ENCODE measurements at places on chromosomes 2 and 18.

DNA sequence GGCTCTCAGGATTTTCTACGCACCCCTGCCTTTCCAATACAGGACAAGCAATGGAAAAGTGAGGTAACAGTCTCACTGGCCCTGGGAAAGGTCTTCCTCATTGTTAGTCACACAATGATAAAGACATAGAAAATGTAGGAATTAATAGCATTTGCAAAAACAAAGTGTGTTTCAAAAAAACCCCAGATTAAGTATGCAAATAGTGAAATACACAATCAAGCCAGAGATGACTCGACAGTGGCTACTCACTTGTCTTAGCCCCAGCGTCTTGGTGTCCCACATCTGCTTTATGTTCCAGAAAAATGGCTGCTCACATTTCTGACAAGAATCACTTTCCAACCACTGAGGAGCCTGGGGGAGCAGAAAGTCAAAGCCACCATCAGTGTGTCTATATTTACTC is 47.0 kb upstream of the AP1S3 start:
- no peak for DNase-seq

DNA sequence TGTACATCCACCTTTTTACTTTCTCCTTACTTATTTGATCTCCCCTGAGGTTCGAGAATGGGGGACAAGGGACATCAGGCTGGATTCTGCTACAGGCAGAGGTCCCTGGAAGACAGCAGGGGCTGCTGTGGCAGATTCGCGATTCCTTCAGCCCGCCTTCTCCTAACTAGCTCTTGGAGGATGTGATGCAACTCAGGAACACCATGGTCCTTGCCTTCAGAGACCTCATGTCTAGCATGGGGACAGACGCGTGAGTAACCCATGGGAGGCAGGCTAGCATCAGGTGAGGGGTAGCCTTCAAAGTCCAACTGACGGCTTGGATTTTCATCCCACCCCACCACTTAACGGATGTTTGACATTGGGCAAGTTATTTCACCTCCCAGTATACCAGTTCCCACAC is 869 bp upstream of the TCF23 start:
- no peak for DNase-seq

DNA sequence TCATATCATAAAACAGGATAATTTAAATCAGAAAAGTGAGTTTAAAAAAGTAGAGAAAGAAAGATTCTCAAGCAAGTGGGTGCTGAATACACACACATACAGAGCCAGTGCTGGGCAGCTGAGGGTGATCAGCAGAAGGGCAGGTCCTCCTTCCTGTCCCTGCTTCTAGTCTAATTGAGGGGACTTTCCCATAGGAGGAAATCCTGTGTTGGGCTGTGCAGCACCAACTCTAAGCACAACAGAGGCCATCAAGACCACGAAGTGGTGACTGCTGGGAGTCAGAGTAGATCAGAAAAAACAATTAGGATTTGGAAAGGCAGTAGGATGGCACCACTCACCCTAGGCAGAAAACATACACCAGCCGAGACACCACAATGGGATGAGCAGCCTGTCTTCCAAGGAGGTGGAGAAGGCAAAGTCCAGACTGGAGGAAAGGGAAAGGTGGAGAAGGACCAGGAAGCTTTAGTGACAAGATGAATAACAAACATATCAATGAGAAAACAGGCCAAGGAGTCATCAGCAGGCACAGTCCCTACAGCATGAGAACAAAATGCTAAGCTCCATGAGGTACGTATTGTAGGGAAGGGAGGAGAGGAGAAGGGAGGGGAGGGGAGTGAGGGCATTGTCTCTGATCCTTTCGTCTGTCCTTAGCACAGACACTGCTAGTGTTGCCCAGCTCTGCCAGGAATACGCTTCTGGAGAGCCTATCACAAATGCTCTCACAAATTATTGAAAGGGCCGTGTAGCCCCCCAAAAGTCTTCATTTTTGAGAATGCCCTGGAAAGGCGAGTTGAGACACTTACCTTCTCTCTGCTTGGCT is 16.7 kb upstream of the MSGN1 start:
- no peak for DNase-seq

DNA sequence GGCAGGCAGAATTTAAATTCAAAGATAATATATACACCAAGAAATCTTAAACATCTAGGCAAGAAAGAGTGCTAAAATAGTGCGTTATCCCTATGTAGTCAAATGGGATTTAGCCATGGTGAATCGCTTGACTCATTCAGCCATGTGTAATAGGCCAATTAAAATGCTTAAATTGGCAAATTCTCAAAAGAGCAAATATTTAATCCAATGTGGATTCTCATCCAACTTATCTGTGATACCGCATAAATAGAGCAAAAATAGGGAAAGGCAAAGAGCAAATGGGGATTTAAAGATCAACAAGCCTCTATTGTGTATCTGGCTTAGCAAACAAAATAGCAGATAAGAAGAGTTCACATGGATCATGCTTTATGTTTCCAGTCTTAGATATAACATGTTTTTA is 123.2 kb upstream of the RPRM start:
- no peak for DNase-seq

- no peak for DNase-seq
These were observed at the start of gene TMEM237 for GRCh38 chr2:201643216-201643890. Gene TMEM237, minus strand, starts transcription at chr2:201643503. Its CDS starts 103 bp downstream, at chr2:201643400.

Measured in esophagus squamous epithelium (tissue), 5 donors.